Activated T-cell treated with anti-CD3 and anti-CD28 coated beads, Interleukin-2, amount 50 U/mL, for 72 hours (primary cell): ENCODE measurements at places on chromosomes 3 and 15. TPM values are rescaled to one million over a fixed set of nuclear protein-coding genes. Genes with fewer than 3 reads are reported as not detected.

GRCh38 chr3:13932578-13933295, 52.9 kb upstream of the WNT7A start:
- no peaks in the 10 kb centered on the region for H3K4me1 ChIP-seq
- peaks cover 20% of the 10 kb centered on the region for H3K27me3 ChIP-seq
- peaks cover 8% of the 10 kb centered on the region for H3K36me3 ChIP-seq
- H3K27ac ChIP-seq, result no peak overlapping the region
- peak overlapping the region; percentile 87 for H3K4me3 ChIP-seq

GRCh38 chr15:68574046-68574445, 4.7 kb upstream of the CORO2B start:
- peaks cover 7% of the 10 kb centered on the region for H3K4me1 ChIP-seq
- peaks cover 58% of the 10 kb centered on the region for H3K27me3 ChIP-seq
- DNase-seq, result no peak
- H3K4me3 ChIP-seq, result no peak overlapping the region
- no peaks in the 10 kb centered on the region for H3K36me3 ChIP-seq

- no peaks in the 10 kb centered on the region for H3K36me3 ChIP-seq
- H3K4me3 ChIP-seq, result no peak overlapping the region
- H3K27me3 ChIP-seq, result no peaks in the 10 kb centered on the region
- no peak overlapping the region for H3K27ac ChIP-seq
Observed at GRCh38 chr3:73733746-73734145, 109.0 kb upstream of the PDZRN3 start.

- no peaks in the 10 kb centered on the region for H3K4me1 ChIP-seq
- no peak for DNase-seq
- no peaks in the 10 kb centered on the region for H3K36me3 ChIP-seq
- H3K27ac ChIP-seq, result no peak overlapping the region
- no peak overlapping the region for H3K4me3 ChIP-seq
Observed at GRCh38 chr3:154469585-154469984, 39.6 kb upstream of the GPR149 start.

DNA sequence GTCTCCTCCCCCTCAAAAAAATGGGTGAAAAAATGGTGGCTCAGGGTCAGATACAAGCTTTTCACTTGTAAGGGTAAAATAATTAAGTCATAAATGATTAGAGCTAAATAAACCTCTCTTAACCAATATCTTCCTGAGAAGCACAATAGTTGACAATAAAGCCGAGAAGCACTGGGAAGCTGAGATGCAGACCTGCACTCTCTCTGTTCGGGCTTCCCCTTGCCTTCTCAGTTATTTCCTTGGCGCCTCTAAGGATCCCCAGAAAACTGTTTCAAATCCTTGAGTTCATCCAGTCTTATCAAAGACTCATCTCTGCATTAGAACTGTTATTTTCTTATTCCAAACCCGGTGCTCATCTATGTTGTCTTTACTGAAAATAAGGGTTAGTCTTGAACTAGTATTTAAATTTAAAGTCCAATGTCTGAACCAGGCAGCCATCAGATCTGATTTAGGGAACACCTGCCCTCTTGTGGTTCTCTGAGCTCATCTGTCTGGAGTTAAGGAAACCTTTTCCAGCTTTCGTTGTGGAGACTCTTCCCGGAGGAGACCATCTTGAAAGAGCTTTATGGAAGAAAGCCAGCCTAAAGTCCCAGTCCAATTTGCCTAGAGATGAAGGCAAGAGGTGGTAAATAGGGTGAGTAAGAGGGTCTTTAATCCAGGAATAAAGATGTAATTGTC, 256.4 kb upstream of the MCTP2 start:
- H3K4me3 ChIP-seq, result no peak overlapping the region
- H3K27me3 ChIP-seq, result no peaks in the 10 kb centered on the region
- DNase-seq, result no peak
- no peak overlapping the region for H3K27ac ChIP-seq
- H3K4me1 ChIP-seq, result no peaks in the 10 kb centered on the region

GRCh38 chr3:10566451-10566850, 61.1 kb upstream of the ATP2B2 start:
- H3K27ac ChIP-seq, result no peak overlapping the region
- H3K4me1 ChIP-seq, result peaks cover 7% of the 10 kb centered on the region
- H3K36me3 ChIP-seq, result no peaks in the 10 kb centered on the region
- no peak overlapping the region for H3K4me3 ChIP-seq
- H3K27me3 ChIP-seq, result peaks cover 44% of the 10 kb centered on the region
- DNase-seq, result no peak

GRCh38 chr3:13670292-13670691, 121.4 kb downstream of the FBLN2 start:
- no peaks in the 10 kb centered on the region for H3K36me3 ChIP-seq
- no peak overlapping the region for H3K27ac ChIP-seq
- H3K4me1 ChIP-seq, result no peaks in the 10 kb centered on the region
- DNase-seq, result no peak

- no peak overlapping the region for H3K4me3 ChIP-seq
- no peaks in the 10 kb centered on the region for H3K4me1 ChIP-seq
- no peak overlapping the region for H3K27ac ChIP-seq
Observed at GRCh38 chr3:183108001-183108449, 8.7 kb upstream of the MCCC1 start.

- peak; percentile 69 for DNase-seq
- no peaks in the 10 kb centered on the region for H3K27me3 ChIP-seq
- peaks cover 24% of the 10 kb centered on the region for H3K36me3 ChIP-seq
- peaks cover 31% of the 10 kb centered on the region for H3K4me1 ChIP-seq
- H3K4me3 ChIP-seq, result no peak overlapping the region
Observed at GRCh38 chr15:101641129-101641764, 10.9 kb downstream of the TM2D3 start.

- DNase-seq, result no peak
- H3K27me3 ChIP-seq, result peaks cover 17% of the 10 kb centered on the region
- H3K4me3 ChIP-seq, result no peak overlapping the region
- H3K27ac ChIP-seq, result no peak overlapping the region
- H3K36me3 ChIP-seq, result no peaks in the 10 kb centered on the region
Observed at GRCh38 chr15:42065033-42065432, 29.3 kb downstream of the PLA2G4D start.

DNA sequence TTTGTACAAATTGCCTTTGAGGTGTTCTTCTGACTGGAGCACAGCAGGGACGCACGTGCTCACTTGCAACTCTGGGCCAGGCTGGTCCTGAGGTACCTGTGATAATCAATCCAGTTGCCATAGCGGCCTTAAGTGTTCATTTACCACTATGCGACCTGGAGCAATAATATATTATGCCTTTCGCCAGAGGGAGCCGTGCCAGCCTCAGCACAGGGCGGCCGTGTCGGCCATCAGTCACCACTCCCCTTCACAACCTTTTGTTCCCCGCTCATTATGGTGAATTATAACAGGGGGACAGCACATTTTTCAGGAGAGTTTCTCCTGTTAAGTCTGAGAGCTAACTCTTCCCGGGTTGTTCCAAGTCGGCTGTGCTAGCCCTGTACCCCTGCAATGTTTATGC, 289.7 kb downstream of the RORA start:
- H3K36me3 ChIP-seq, result no peaks in the 10 kb centered on the region
- no peak for DNase-seq
- H3K4me3 ChIP-seq, result no peak overlapping the region
- no peaks in the 10 kb centered on the region for H3K4me1 ChIP-seq
- H3K27ac ChIP-seq, result no peak overlapping the region
- H3K27me3 ChIP-seq, result peaks cover 52% of the 10 kb centered on the region

- peak; percentile 69 for DNase-seq
- H3K4me1 ChIP-seq, result peaks cover 67% of the 10 kb centered on the region
- H3K4me3 ChIP-seq, result peak overlapping the region; percentile 92
- peaks cover 25% of the 10 kb centered on the region for H3K27me3 ChIP-seq
- peaks cover 4% of the 10 kb centered on the region for H3K36me3 ChIP-seq
- peak overlapping the region; percentile 99 for H3K27ac ChIP-seq
Observed at GRCh38 chr15:94229591-94230369, 1.6 kb upstream of the MCTP2 start.

DNA sequence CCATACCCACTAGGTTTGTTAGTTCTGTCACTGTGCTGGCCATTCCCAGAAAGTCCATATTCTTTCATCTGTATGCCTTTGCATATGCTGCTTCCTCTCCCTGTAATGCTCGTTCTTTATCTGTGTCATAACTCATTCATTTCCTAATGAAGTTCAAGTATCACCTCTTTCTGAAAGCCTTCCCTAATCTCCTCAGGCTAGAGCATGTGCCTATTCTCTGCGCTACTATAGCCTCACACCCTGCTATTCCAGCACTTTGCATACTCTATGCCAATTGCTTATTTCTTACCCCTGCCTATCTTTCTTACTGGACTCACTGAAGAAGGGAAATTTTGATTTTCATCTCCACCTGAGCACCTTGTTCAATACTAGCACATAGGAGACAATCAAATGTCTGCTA, 25.6 kb upstream of the C2CD4B start:
- no peaks in the 10 kb centered on the region for H3K36me3 ChIP-seq
- H3K27ac ChIP-seq, result no peak overlapping the region
- no peak overlapping the region for H3K4me3 ChIP-seq
- DNase-seq, result no peak
- H3K4me1 ChIP-seq, result no peaks in the 10 kb centered on the region

DNA sequence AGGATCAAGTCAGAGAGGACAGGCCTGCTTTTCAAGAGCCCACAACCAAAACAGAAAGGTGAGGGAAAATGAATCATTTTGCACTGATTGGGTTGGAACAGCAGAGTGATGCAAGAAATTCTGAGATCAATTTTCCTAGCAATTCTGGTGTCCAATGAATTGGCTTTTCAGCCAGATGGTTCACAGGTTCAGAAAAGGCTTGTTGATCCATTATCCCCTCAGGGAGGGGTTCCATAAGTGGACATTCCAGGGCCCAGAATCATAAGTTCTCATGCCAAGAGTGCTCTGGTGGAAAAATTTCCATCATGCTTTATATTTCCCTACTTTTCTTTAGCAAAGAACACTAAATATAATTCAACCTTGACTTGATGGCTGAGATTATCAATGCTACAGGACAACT, 16.2 kb downstream of the RBP2 start:
- no peak overlapping the region for H3K27ac ChIP-seq
- DNase-seq, result no peak
- H3K4me1 ChIP-seq, result no peaks in the 10 kb centered on the region
- H3K36me3 ChIP-seq, result no peaks in the 10 kb centered on the region

- no peak for DNase-seq
- H3K27me3 ChIP-seq, result no peaks in the 10 kb centered on the region
- no peak overlapping the region for H3K4me3 ChIP-seq
- H3K27ac ChIP-seq, result no peak overlapping the region
Observed at GRCh38 chr15:27851858-27852210, 247.3 kb downstream of the OCA2 start.

- DNase-seq, result no peak
- H3K27me3 ChIP-seq, result peaks cover 14% of the 10 kb centered on the region
- H3K36me3 ChIP-seq, result no peaks in the 10 kb centered on the region
- no peaks in the 10 kb centered on the region for H3K4me1 ChIP-seq
- H3K4me3 ChIP-seq, result no peak overlapping the region
- H3K27ac ChIP-seq, result no peak overlapping the region
Observed at GRCh38 chr3:37768107-37768809, 93.4 kb upstream of the CTDSPL start.

DNA sequence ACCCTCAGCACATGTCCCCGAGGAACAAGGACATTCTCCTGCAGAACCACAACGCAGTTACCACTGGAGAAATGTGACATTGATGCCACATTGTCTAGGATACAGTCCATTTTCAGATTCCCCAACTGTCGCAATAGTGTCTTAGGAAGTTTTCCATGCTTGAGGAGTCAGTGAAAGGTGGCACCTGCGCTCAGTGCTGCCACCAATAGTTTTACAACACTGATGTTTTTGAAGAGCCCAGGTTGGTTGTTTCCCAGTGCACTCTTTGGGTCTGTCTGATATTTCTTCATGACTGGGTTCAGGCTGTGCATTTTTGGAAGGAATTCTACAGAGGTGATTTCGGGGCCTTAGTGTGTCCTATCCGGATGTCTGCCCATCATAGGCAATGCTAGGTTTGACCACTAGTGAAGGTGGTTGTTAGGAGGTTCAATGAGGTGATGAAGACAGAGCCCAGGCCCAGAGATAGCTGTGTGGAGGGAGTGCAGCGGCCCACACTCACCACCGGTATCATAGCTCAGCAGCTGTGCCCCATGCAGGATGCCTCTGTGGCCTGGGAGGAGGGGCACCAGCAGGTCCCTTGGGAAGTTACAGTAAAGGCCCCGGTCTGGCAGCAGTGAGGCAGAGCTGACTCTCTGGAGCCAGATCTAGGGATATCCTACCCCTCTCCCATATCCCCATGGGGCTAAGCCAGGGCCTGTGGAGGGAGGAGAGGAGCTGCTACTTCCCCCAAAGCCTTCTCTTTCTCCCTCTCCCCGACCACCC, 96.6 kb downstream of the DNAJB8 start:
- no peak for DNase-seq
- no peaks in the 10 kb centered on the region for H3K36me3 ChIP-seq
- H3K27ac ChIP-seq, result no peak overlapping the region

DNA sequence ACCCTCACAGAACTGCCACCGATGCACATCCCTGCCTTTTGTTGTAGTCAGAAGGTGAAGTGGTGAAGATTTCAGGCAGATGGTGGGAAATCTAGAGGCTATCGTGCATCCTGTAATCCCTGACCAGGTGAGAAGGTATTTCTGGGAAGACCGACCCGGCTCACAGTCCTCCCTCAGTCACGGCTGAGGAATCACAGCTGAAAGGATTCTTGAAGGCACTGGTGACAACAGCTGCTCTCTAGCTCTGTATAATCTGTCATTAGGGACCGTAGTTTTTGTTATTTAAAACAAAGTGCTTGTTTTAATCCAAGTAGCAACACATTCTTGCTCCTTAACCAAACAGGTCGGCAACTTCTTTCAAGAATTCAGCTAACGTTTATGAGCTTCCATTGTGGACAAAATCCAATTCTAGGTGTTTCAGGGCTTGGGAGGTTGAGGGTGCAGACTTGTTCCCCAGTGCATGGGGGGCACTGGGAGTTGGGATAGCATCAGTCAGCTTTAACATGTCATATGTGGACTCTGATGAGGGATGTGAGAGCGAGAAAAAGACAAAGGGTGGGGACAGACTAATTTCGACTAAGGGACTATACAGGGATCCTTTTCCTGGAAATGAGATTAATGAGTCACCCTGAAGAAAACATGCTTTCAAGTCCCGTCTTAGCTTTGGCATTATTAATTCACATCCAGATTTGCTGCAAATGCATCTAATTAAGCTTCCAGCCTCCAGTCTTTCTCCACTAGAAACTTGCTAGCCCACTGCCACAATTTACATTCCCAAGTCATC, 141.0 kb upstream of the RASGRP1 start:
- H3K27me3 ChIP-seq, result no peaks in the 10 kb centered on the region
- no peak overlapping the region for H3K27ac ChIP-seq
- H3K36me3 ChIP-seq, result no peaks in the 10 kb centered on the region

DNA sequence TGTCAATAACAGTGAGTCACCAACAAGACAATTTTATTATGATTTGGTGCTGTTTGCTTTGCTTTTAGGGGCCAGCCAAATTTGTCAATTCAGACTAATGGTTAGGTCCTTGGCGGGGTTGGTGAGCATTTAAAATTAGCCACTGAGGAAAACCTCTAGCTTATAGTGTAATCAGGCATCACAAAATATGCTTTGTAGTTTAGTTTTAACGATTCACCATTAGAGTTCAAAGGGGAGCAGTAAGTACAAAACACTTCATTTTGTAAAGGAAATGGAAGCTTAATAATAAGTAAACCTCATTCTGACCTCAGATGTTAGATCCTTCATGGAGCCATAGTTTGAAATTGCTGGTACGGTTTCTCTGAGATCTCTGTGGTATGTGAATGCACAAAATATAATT, 218.4 kb upstream of the GOLIM4 start:
- H3K27ac ChIP-seq, result no peak overlapping the region
- H3K4me3 ChIP-seq, result no peak overlapping the region
- no peaks in the 10 kb centered on the region for H3K27me3 ChIP-seq
- no peaks in the 10 kb centered on the region for H3K36me3 ChIP-seq

Gene MINAR1
- 0.37 TPM for total RNA-seq

Gene ARL6IP5
- total RNA-seq, result 93.1 TPM

Gene IL1RAP
- 20.3 TPM for total RNA-seq

Gene EIF2A
- total RNA-seq, result 149 TPM

Gene SCG5
- total RNA-seq, result 4.7 TPM

Gene INSYN1
- total RNA-seq, result not detected
